ENCODE measurements at places on chromosomes 6 and 20. TPM values are rescaled to one million over a fixed set of nuclear protein-coding genes. Genes with fewer than 3 reads are reported as not detected.

FNDC11 gene
- not detected for polyA plus RNA-seq

LRRC1 gene
- polyA plus RNA-seq, result 9.1 TPM

SRSF3 gene
- polyA plus RNA-seq, result 281 TPM

ZBTB46 gene
- 17.3 TPM for polyA plus RNA-seq

KIAA0408 gene
- 15.5 TPM for polyA plus RNA-seq

BMP6 gene
- polyA plus RNA-seq, result 2.4 TPM

TRIM26 gene
- 14.8 TPM for polyA plus RNA-seq

MYO6 gene
- 8.9 TPM for polyA plus RNA-seq

ARG1 gene
- polyA plus RNA-seq, result 0.28 TPM

CCDC170 gene
- 0.92 TPM for polyA plus RNA-seq

SLC17A2 gene
- polyA plus RNA-seq, result not detected

TXLNB gene
- polyA plus RNA-seq, result 98.0 TPM

CAGE1 gene
- not detected for polyA plus RNA-seq

MYL9 gene
- polyA plus RNA-seq, result 562 TPM

GTSF1L gene
- polyA plus RNA-seq, result not detected

FAXC gene
- polyA plus RNA-seq, result 3.7 TPM

SIRPB1 gene
- polyA plus RNA-seq, result 1.1 TPM

SCRT2 gene
- polyA plus RNA-seq, result not detected

NDRG3 gene
- 18.5 TPM for polyA plus RNA-seq

ATAT1 gene
- polyA plus RNA-seq, result 14.7 TPM

GPR6 gene
- polyA plus RNA-seq, result not detected

BPIFA1 gene
- polyA plus RNA-seq, result not detected

ZC2HC1B gene
- polyA plus RNA-seq, result not detected

ULBP3 gene
- 1.5 TPM for polyA plus RNA-seq
